ENCODE measurements at places on chromosomes 1 and 21. TPM values are rescaled to one million over a fixed set of nuclear protein-coding genes. Genes with fewer than 3 reads are reported as not detected.
A peak's percentile ranks its signal among the peaks of the same experiment; 100 is the strongest.

- no peak overlapping the region for H3K4me3 ChIP-seq
- H3K27me3 ChIP-seq = no peaks in the 10 kb centered on the region
Measured at GRCh38 chr1:175208773-175209492, 16.4 kb upstream of the KIAA0040 start.

GRCh38 chr1:20634065-20634593, 871 bp downstream of the PINK1 start:
- peaks cover 32% of the 10 kb centered on the region for H3K4me1 ChIP-seq
- peak overlapping the region; percentile 94 for H3K27ac ChIP-seq
- peaks cover 26% of the 10 kb centered on the region for H3K36me3 ChIP-seq
- H3K4me3 ChIP-seq = peak overlapping the region; percentile 71

GRCh38 chr21:17931080-17931479, 111.9 kb upstream of the C21orf91 start:
- no peaks in the 10 kb centered on the region for H3K27me3 ChIP-seq
- H3K4me1 ChIP-seq = no peaks in the 10 kb centered on the region
- no peak overlapping the region for H3K4me3 ChIP-seq
- no peak overlapping the region for H3K27ac ChIP-seq
- DNase-seq = no peak
- H3K36me3 ChIP-seq = no peaks in the 10 kb centered on the region

DNA sequence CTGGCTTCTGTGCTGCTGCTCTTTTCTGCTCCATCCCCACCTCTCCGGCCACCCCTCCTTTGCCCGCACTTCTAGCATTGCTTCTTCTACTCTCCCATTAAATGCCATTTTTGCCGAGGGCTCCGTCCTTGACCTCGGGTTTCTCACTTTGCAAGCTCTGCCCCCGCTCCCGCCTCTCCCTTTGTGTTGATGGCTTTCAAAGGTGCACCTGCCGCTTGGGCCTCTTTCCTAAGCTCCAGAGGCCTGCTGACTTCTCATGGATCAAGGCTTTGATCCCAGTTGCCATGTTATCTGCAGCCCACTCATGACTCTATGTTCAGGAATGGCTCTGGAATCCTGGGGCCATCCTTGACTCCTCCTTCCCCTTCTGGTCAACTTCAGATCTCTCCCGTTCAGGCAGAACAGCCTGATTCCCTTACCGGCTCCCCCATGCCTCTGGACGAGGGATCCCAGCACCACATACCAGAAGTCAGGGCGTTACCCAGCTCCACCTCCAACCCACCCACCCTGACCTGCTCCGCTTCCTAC, 54.3 kb downstream of the TLR5 start:
- no peak overlapping the region for H3K27ac ChIP-seq
- no peak overlapping the region for H3K4me3 ChIP-seq
- H3K36me3 ChIP-seq = no peaks in the 10 kb centered on the region
- no peaks in the 10 kb centered on the region for H3K27me3 ChIP-seq

DNA sequence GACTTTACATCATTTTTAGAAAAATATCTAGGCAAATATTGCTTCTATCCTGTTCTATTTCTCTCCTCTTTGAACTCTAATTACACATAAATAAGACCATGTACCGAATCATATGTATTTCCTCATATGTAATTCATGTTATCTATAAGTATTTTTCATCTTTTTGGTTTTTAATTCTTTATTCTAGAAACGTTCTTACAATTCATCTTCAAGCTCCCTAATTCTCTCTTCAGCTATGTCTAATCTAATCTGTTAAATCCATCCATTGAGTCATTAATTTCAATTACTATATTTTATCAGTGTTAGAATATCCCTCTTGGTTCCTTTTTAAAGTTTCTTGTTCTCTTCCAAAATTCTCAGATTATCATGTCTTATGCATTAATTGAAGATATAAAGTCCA, 61.8 kb downstream of the DUSP10 start:
- H3K27me3 ChIP-seq = no peaks in the 10 kb centered on the region
- H3K4me1 ChIP-seq = no peaks in the 10 kb centered on the region
- no peak overlapping the region for H3K4me3 ChIP-seq
- H3K36me3 ChIP-seq = no peaks in the 10 kb centered on the region
- no peak overlapping the region for H3K27ac ChIP-seq
- no peak for DNase-seq

DNA sequence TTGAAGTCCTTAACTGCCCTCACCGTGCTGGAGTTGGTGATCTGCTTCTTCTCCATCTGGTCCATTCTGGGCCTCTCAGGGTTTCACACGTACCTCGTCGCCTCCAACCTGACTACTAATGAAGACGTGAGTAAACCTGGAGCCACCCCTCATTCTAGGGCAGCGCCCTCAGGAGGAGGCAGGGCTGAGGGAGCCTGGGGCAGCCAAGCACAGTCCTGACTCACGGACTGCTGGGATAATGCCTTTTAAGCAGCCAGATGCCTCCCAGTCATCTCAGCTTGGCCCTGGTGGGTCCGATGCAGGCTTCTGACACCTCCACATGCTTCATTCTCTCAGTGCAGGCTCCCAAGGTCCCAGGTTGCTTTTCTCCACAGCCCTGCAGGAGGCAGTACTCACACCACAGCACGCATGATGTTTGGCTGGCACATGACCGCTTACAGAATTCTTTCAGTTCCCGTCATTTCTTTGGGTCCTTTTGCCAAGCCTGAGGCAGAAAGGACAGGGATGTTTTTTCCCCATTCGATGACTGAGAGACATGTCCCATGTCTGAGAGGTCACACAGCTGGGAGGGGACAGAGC, 11.8 kb upstream of the SFN start:
- peak overlapping the region; percentile 82 for H3K27ac ChIP-seq
- no peaks in the 10 kb centered on the region for H3K27me3 ChIP-seq
- H3K4me1 ChIP-seq = peaks cover 12% of the 10 kb centered on the region
- H3K4me3 ChIP-seq = no peak overlapping the region
- no peak for DNase-seq

- H3K27ac ChIP-seq = no peak overlapping the region
- no peak overlapping the region for H3K4me3 ChIP-seq
- no peaks in the 10 kb centered on the region for H3K36me3 ChIP-seq
- no peaks in the 10 kb centered on the region for H3K4me1 ChIP-seq
Measured at GRCh38 chr1:56345831-56346230, 233.5 kb downstream of the PLPP3 start.

DNA sequence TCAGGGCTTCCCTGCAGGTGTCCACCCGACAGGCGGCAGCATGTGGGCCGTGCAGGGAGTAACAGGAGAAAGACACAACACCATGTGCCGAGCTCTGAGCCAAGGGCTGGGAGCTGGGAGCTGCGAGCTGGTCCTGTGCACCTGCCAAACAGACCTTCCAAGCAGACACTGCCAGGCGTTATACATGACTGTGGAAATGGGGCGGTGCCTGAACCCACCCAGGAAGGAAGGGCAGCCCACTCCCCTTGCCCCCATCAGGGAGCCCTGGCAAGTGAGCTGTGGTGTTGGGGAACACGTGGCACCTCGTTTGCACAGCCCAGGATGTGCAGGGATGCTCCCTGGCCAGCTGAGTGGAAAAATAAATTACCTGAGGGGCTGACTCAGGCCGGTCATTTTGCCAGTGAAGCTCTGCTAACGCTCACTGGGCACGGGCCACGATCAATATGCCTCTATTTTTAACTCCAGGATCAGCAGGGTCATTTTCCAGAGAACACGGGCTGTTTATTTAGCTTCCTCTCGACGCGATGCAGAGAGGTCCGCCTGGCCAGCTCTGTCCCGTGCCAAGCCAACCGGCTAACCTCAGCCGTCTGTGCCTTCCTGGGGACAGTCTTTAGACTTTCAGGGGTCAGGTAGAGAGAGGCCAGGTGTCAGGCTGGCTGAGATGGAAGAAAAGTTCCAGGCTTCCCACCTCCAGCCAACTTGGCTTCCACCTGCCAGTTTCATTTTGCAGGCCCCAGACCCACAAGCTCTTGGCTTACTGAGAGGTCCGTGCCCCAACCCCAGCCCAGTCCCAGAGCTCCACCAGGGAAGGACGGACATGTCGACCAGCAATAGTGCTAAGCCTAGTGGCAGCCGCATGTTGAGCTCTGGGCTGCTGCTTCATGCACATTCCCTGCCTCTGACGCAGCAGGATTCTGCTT, 196.7 kb upstream of the VAMP3 start:
- no peak for DNase-seq
- H3K4me3 ChIP-seq = no peak overlapping the region
- peaks cover 11% of the 10 kb centered on the region for H3K4me1 ChIP-seq

- H3K36me3 ChIP-seq = no peaks in the 10 kb centered on the region
- H3K27ac ChIP-seq = peak overlapping the region; percentile 79
- peaks cover 27% of the 10 kb centered on the region for H3K4me1 ChIP-seq
- no peak for DNase-seq
- H3K27me3 ChIP-seq = no peaks in the 10 kb centered on the region
Measured at GRCh38 chr1:164771041-164771618, 212.1 kb downstream of the PBX1 start.

GRCh38 chr1:68188644-68189340, 43.5 kb downstream of the WLS start:
- DNase-seq = no peak
- H3K4me3 ChIP-seq = no peak overlapping the region
- peaks cover 37% of the 10 kb centered on the region for H3K36me3 ChIP-seq
- no peak overlapping the region for H3K27ac ChIP-seq
- no peaks in the 10 kb centered on the region for H3K4me1 ChIP-seq
- no peaks in the 10 kb centered on the region for H3K27me3 ChIP-seq

- no peaks in the 10 kb centered on the region for H3K36me3 ChIP-seq
- no peak overlapping the region for H3K4me3 ChIP-seq
- no peaks in the 10 kb centered on the region for H3K27me3 ChIP-seq
- no peak for DNase-seq
Measured at GRCh38 chr1:18978706-18979105, 22.2 kb upstream of the IFFO2 start.

- H3K4me1 ChIP-seq = no peaks in the 10 kb centered on the region
- no peak overlapping the region for H3K4me3 ChIP-seq
- no peak for DNase-seq
- H3K27me3 ChIP-seq = no peaks in the 10 kb centered on the region
- no peaks in the 10 kb centered on the region for H3K36me3 ChIP-seq
Measured at GRCh38 chr1:174957829-174958228, 41.9 kb upstream of the CACYBP start.

GRCh38 chr1:93937997-93938396, 28.8 kb upstream of the GCLM start:
- H3K4me1 ChIP-seq = no peaks in the 10 kb centered on the region
- H3K4me3 ChIP-seq = no peak overlapping the region
- H3K27me3 ChIP-seq = no peaks in the 10 kb centered on the region
- no peak for DNase-seq
- H3K36me3 ChIP-seq = no peaks in the 10 kb centered on the region

GRCh38 chr1:70440642-70441391, 29.7 kb downstream of the CTH start:
- no peak overlapping the region for H3K4me3 ChIP-seq
- no peak overlapping the region for H3K27ac ChIP-seq
- no peaks in the 10 kb centered on the region for H3K4me1 ChIP-seq
- DNase-seq = no peak

GRCh38 chr1:192530254-192530653, 45.3 kb upstream of the RGS1 start:
- no peaks in the 10 kb centered on the region for H3K36me3 ChIP-seq
- no peaks in the 10 kb centered on the region for H3K27me3 ChIP-seq
- H3K4me3 ChIP-seq = no peak overlapping the region
- H3K27ac ChIP-seq = peak overlapping the region; percentile 74

GRCh38 chr1:95994643-95995042, 726.9 kb upstream of the PTBP2 start:
- no peaks in the 10 kb centered on the region for H3K4me1 ChIP-seq
- no peak overlapping the region for H3K27ac ChIP-seq
- DNase-seq = no peak

- H3K27me3 ChIP-seq = no peaks in the 10 kb centered on the region
- H3K4me1 ChIP-seq = no peaks in the 10 kb centered on the region
- no peak overlapping the region for H3K27ac ChIP-seq
Measured at GRCh38 chr1:8040586-8040985, 14.5 kb upstream of the ERRFI1 start.

GRCh38 chr1:151545542-151545941, 5.4 kb downstream of the TUFT1 start:
- no peak overlapping the region for H3K4me3 ChIP-seq
- DNase-seq = no peak
- H3K27ac ChIP-seq = no peak overlapping the region
- no peaks in the 10 kb centered on the region for H3K27me3 ChIP-seq

- H3K4me3 ChIP-seq = peak overlapping the region; percentile 68
- peaks cover 71% of the 10 kb centered on the region for H3K4me1 ChIP-seq
- no peaks in the 10 kb centered on the region for H3K36me3 ChIP-seq
- H3K27me3 ChIP-seq = no peaks in the 10 kb centered on the region
- DNase-seq = peak; percentile 83
- H3K27ac ChIP-seq = peak overlapping the region; percentile 97
Measured at GRCh38 chr1:94925561-94926125, 1.3 kb downstream of the CNN3 start.

DNA sequence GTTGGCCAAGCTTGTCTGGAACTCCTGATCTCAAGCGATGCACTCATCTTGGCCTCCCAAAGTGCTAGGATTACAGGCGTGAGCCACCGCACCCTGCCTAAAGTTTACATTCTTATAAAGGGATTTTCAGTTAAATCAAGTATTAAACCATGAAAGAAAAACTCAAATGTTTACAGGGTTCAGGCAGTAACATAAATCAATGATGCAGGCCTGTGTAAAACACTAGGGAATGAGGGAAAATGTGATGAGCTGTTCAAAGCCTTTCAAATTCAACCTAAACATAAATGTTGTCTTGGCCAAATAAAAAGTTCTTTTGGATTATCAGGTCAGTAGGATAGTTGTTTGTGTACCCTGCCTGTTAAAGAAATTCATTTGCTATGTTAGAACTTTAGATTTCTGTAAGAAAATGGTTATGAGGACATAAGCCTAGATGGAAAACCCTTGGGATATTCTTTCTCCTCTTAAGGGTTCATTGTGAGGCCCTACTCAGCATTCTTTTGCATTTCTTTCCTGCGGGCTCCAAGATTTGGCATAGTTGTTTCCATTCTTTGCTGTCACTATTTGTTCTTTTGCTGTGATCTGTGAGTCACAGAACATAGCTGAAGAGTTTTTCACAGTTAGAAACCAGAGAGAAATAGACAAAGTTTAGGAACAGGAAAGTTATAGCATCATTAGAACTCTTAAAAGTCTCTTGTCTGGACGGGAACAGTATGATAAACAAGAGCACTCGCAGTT, 8.9 kb upstream of the ZRANB2 start:
- peaks cover 5% of the 10 kb centered on the region for H3K4me1 ChIP-seq
- no peak for DNase-seq
- no peaks in the 10 kb centered on the region for H3K27me3 ChIP-seq
- H3K4me3 ChIP-seq = no peak overlapping the region
- no peaks in the 10 kb centered on the region for H3K36me3 ChIP-seq
- H3K27ac ChIP-seq = peak overlapping the region; percentile 37

- H3K27me3 ChIP-seq = peaks cover 12% of the 10 kb centered on the region
- H3K4me1 ChIP-seq = peaks cover 32% of the 10 kb centered on the region
- H3K4me3 ChIP-seq = peak overlapping the region; percentile 84
- peak overlapping the region; percentile 80 for H3K27ac ChIP-seq
- DNase-seq = no peak
- H3K36me3 ChIP-seq = no peaks in the 10 kb centered on the region
Measured at GRCh38 chr21:42654179-42654912, 925 bp downstream of the PDE9A start.

THEMIS2 gene
- total RNA-seq = 27.3 TPM

UTS2 gene
- total RNA-seq = 0.84 TPM

BACE2 gene
- 69.5 TPM for total RNA-seq

CD34 gene
- total RNA-seq = 38.5 TPM

LYPD8 gene
- total RNA-seq = not detected
